ENCODE measurements at places on chromosomes 5 and 9.

- DNase-seq: no peak
These were observed 17.1 kb upstream of the FBXL17 start for GRCh38 chr5:108398964-108399363.

- no peak for DNase-seq
These were observed 173.8 kb downstream of the MAST4 start for GRCh38 chr5:66769839-66770617.

DNA sequence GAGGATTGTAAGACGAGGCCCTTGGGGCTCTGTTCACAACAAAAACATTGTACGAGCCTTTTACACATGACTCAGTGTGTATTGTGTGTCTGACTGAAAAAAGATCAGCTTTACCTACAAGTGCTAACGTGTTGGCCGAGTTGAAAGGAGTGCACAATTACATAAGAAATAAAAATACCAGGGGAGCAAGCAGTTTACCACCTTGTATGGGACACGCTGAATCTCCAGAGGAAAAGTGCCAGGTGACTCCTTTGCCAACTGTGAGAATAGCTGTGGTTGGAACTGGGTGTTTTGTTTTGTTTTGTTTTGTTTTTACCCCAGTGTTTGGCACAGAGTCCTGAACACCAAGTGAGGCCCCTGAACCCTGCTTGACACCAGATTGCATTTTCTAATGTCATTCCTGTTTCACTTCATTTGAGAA lies 32.8 kb upstream of the ZSWIM6 start:
- DNase-seq: no peak

DNA sequence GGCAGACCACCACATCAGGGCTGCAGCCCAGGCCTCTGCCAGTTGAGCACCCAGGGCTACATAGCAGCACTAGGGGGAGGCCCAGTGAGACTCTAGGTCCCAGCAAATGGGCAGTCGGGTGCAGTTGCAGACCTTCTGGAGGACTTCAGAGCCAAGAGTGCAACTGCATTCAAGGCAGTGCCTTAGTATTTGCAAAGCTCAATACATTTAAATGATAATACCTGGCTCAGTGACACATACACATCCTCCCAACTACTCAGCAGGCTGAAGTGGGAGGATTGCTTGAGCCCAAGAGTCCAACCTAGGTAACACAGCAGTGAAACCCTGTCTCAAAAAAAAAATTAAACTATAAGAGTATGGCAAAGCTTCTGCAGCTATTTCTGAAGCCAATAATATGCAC lies 38.6 kb upstream of the TMOD1 start:
- DNase-seq: no peak

DNA sequence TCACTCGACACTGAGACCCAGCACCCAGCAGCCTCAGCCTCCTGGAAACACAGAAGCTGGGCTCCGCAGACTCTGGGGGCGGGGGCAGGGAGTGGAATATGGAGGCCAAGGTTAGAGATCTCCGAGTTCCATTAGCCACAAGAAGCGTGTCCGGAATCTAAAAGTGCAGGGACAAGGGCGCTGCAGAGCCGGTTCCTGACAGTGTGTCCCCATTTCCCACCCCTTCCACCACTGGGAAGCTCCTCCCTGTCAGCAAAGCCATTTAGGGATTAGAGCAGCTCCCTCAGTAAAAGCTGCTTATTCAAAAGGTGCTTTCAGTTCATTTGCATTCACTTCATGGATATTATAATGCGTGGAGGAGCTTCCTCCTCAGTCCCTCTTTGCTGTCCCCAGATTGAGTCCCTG lies 74.1 kb upstream of the HSPA9 start:
- no peak for DNase-seq

- no peak for DNase-seq
These were observed 27.0 kb upstream of the IFNB1 start for GRCh38 chr9:21104787-21105186.

DNA sequence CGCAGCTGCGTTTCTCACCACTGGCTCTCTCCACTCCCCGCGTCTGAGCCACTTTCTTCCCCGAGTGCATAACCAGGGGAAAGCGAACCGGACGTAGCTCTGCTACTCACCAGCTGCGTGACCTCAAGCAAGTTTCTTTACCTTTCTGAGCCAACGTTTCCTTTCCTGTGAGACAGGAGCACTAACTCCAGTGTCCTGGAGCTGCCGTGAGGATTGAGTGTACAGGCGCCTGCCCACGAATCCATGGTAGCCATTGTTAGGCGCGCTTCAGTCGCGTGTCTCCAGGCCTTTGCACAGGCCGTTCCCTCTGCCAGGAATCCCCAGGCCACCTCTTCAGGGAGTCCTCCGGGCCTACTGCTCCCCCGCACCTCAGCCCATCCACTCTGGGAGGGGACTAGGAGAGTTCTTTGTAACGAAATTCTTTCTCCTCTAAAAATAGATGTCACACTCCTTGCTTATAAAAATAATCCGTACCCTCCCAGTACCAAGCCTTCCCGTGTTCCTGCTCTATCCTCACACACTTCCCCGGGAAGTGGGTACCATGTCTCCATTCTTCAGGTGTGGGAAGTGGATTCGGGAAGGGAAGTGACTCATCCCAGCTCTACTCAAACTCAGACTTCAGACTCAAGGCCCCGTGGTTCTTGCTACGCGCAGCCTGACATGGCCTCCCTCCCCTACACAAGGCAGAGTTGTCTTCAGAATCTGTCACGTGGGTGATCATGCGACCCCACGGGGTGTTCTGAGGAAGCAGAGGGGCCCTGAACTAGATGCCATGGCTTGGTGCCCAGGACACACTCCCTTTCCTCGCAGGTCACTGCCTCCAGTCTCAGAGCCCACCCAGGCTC lies 16.1 kb upstream of the CRB2 start:
- peak; percentile 84 for DNase-seq

DNA sequence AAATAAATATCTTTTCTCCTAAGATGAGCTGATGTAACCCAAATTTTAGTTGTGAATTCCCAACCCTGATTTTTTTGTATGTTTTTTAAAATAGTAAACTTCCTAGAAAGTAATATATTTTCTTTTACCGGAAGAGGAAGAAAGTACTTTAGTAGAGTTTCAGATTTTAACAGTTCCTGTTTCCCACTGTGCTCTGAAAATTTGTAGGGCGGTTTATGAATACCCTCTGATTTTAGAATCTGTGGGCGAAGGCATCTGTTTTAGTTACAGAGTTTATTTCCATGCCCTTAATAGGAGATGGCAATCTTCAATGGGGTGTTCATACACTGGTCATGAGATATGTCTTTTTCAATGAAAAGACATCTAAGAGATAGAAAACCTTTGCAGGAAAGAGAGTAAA lies 3.7 kb upstream of the HOMER1 start:
- no peak for DNase-seq

- no peak for DNase-seq
These were observed 47.9 kb upstream of the UNC5A start for GRCh38 chr5:176762489-176762888.

- DNase-seq: no peak
These were observed 109.4 kb downstream of the C5orf15 start for GRCh38 chr5:133859073-133859472.

GRCh38 chr5:963673-964531 lies 44.7 kb upstream of the NKD2 start:
- DNase-seq: peak; percentile 64

DNA sequence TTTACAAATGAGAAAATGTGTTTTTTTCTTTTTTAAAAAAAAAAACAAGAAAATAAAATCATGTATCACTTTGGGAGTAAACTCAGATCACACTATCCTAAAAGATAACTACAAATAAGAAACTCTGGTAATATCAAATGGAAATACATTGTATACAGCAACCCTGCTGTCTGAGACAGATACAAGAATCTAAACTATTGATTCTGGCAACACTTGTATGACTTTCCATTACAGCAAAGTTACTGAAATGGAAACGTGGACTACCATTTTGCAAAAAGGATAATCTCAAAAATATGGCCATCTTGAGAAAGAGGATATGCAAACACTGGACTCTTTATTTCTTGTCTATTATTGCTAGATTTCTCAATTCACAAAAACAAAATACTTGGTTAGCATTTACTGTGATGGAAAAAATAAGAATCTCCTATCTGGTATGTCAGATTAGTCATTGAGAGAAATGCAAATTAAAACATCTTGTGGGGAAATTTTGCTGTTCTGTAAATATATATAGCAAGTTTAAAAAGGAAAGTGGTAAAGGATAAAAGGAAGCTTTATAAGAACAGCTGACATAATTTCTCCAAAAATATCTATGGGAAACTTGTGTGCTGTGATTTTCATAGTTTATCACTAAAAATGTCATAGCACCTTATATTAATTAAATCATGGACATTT lies 112.9 kb upstream of the FER start:
- no peak for DNase-seq

DNA sequence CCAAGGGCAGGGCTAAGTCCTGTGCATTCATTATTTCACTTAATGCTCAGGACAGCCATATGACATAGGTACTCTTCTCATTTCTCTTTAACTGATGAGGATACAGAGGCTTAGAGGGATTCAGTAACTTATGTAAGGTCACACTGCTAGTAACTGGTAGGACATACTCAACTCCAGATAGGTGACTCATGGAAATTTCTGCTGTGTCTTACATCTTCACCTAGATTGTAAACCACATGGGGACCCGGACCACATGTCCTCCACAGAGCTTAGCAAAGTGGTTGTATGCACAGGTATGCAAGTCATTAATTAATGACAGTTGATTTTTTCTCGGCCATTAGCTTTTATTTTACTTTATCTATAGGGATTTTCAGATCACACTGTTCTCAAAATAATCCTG lies 29.3 kb downstream of the SLC1A1 start:
- peak; percentile 45 for DNase-seq

- no peak for DNase-seq
These were observed 2.3 kb downstream of the CLTA start for GRCh38 chr9:36193023-36193422.

- DNase-seq: no peak
These were observed 184.0 kb upstream of the ACTBL2 start for GRCh38 chr5:57666582-57666981.

- DNase-seq: no peak
These were observed 12.4 kb downstream of the IFNA1 start for GRCh38 chr9:21452681-21453080.

GRCh38 chr9:3478549-3478953 lies 47.2 kb downstream of the RFX3 start:
- no peak for DNase-seq

DNA sequence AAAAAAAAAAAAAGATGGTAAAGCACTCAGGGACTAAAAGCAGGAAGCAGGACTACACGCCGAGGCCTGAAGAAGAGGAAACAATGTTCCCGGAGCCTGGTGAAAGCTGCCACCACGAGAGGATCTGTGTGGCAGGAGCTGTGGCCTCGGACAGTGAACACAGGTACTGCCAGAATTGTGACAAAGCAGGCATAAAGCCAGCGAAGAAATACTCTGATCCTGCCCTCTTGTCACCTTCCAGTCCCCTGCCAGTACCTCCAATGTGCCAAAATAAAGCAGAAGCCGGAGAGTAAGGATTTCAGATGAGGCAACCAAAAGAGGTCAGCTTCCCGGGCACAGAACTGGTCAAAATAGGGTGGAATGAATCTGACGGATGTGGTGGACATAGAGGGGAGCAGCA lies 211.5 kb upstream of the TARS1 start:
- no peak for DNase-seq

DNA sequence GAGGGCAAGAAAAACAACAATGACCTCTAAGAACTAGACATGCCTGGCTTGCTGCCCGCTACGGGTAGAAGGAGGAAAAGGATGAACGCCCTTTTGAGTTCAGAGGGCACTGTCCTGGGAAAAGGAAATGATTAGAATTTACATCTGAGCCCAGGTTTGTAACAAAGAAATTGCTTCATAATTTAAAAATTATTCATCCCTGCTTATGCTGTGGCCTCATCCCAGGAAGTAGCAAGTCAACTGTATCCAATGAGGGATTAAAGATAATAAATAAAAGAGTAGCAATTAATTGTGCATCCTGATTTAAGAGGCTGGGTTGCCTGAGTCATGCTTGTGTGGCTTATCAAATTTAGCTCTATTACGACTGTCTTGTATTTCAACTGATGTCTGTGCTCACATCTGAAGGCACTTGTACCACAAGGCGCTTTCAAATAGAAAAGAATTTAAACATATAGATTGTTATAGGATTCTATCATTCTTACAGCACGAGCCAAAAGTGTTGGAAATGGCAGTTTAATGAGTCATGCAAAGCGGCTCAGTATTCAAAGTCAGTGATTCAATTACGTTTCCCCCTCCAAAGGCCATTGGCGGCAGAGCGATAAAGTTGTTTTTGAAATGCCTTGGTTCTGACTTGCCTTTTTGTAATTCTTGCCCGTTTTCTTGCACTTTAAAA lies 40.0 kb upstream of the DMRT1 start:
- DNase-seq: no peak

DNA sequence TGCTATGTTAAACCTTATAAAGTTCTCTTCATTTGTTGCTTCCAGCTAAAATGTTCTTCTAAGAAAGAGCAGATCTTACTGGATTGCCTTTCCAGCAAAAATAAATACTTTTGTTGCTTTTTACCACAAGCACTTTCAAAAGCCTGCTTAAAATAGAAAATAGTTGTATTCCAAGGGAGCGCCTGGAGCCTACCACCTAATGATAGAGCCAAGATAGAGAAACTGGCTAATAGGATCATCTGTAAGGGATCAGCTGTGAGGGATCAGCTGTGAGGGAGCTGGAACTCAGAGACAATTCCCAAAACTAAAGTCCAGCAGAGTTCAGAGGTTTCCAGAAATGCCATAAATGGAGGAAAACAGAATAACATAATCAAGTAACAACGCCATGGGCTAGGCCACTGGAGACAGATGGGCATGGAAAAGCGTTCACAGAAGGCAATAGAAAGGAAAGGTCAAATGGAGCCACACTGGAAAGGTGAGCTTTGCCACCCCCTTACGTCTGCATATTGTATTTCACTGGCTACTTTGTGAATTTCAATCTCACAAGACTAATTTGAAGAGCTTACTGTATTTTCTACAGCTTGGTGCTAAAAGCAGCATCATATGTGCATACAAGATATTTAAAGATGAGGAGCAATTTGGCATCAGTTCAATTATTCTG lies 140.6 kb upstream of the TLE4 start:
- DNase-seq: no peak

GRCh38 chr5:143717400-143717799 lies 94.6 kb upstream of the HMHB1 start:
- no peak for DNase-seq

- no peak for DNase-seq
These were observed 6.6 kb downstream of the LHX2 start for GRCh38 chr9:124017929-124018729.

DNA sequence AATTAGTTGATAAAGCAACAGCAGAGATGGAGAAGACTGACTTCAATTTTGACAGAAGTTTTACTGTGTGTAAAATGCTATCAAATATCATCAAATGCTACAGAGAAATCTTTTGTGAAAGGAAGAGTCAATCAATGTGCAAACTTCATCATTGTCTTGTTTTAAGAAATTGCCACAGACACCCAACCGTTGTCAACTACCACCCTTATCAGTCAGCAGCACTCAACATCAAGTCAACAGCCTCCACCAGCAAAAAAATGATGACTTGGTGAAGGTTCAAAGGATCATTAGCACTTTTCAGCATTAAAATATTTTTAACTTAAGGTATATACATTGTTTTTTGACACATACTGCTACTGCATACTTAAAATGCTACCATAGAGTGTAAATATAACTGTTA lies 888.8 kb downstream of the CDH18 start:
- no peak for DNase-seq
